Calu3 (cell line): ENCODE measurements at places on chromosomes 12 and 14.

DNA sequence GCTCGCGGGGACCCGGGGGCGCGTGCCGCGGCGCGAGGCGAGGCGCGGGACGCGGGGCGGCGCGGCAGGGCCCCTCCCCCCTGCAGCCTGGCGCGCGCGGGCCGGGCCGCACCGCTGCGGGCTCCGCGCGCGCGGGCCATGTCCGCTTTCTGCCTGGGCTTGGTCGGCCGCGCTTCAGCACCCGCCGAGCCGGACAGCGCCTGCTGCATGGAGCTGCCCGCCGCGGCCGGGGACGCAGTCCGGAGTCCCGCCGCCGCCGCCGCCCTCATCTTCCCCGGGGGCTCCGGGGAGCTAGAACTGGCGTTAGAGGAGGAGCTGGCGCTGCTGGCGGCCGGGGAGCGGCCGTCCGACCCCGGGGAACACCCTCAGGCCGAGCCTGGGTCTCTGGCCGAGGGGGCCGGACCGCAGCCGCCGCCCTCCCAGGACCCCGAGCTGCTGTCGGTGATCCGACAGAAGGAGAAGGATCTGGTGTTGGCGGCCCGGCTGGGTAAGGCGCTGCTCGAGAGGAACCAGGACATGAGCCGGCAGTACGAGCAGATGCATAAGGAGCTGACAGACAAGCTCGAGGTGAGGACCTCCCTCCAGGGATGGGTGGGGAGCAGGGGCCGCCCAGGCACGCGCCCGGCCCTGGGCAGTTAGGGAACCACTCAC, 820 bp downstream of the BICDL1 start:
- peak; percentile 93 for DNase-seq

GRCh38 chr14:61344437-61345150, 23.2 kb downstream of the PRKCH start:
- DNase-seq: no peak

- DNase-seq: no peak
Measured at GRCh38 chr12:132158677-132159554, 14.7 kb downstream of the NOC4L start.

DNA sequence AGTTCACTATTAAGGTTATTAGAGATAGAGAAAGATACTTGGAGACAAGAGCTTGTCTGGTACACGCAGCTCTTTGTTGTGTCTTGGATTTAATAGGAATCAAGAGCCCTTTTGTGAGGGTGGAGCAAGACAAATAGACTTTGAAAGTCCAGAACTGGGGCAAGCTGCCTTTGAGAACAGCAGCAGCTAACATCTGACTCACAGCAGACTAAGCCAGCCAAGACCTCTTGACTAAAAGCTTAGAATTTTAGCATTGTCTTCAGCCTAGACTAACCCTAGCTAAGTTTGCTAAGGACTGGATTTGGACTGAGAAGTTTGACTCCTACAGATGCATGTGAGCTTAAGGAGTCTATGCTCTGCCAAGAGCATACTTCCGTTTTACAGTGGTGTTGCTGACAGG, 201.9 kb upstream of the RBM19 start:
- DNase-seq: no peak

- no peak for DNase-seq
Measured at GRCh38 chr12:131249246-131250027, 295.7 kb downstream of the ADGRD1 start.

DNA sequence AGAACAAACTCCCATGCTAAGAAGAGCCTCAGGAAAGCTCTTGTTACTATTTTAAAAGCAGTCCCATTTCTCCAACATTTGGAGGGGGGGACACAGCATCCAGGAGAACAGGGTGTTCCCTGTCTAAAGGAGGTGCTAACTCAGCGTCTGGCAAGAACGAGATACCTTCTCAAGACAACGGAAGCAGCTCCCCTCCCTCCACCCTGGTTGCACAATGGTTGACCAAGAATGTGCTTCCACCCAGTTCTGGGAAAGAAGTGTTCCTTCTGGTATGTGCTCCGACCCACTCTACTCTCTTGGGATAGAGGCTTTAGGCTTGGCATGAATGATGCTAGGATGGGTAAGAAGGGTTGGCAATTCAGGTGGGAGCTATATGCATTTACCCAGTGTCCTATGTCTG, 1.5 kb upstream of the KRT6A start:
- DNase-seq: no peak

- DNase-seq: no peak
Measured at GRCh38 chr12:93128332-93128707, 199.2 kb upstream of the EEA1 start.

DNA sequence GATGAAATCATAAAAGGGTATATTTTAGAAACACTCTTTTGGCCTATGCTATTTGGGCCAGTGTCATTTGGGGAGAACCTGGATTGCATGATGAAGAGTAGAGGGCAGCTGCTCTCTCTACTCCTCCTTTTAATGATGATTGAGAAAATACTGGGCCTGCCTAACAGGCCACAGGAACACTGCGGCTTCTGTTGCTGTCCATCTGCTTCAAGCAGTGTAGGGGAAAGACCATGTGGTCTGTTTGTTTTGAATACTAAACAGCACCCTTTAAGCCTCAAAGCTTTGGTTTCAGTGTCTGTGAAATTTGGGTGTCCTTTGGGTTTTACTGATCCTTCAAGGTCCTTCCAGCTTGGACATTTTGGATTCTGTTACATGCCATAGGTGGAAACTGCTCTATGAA, 78.0 kb downstream of the TTC6 start:
- no peak for DNase-seq

DNA sequence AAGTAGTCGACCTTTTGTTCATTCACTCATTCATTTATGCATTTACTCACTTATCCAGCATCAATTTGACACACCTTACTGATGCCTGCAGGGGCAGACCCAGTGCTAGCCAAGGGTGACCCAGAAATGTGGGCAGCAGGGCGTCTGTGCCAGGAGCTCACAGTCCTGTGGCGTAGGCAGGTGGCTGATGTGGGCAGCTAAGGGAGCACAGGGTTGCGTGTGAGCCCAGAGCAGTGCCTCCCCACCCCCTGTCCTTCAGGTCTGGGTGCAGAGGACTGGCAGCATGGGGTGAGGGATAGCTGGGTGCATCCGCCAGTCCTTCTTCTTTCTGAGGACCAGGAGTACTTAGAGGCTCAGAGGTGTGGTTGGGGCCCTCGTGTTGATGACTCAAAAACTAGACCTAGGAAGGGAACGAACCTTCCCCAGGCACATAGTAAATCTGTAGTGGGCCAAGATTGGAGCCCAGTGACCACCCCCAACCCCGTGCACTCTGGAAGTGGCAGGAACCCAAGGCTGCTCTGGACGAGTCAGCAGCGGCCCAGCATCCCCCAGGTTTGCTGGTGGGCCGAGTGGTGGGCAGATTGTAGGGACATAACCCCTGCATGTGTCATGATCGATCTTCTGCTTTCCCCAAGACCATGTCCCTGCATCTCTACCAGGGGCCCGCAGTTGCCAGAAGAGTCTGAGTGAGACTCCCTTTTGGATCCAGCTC, 63.9 kb downstream of the BEGAIN start:
- DNase-seq: no peak

- no peak for DNase-seq
Measured at GRCh38 chr12:82930301-82930700, 243.6 kb downstream of the TMTC2 start.

- DNase-seq: no peak
Measured at GRCh38 chr14:33254861-33255395, 316.2 kb downstream of the NPAS3 start.

GRCh38 chr14:105497671-105498429, 6.8 kb downstream of the TEDC1 start:
- no peak for DNase-seq

DNA sequence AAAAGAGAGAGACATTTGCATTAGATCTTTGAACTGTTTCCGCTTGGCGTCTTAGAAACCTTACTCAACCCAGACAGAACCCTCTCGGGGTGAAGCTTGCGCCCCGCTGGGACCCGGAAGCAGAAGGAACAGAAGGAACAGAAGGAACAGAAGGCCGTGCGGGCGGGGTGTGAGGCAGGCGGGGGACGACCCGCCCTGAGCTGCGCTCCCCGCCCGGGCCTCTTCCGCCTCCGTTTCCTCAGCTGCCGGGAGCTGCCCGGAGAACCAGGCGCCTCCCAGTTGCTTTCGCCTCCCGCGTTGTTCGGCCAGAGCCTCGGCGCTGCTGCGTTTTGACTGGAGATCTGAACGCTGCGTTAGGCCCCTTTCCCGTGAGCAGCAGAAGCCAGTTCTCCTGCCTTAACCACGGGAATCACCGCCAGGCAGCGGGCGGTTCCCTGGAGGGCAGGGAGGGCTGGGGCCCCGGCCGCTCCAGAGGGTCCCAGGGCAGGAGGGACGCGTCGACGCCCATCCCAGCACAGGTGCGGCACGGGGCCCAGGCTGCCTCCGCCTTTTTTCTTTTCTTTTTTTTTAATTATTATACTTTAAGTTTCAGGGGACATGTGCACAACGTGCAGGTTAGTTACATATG, 19.3 kb upstream of the MMP17 start:
- DNase-seq: no peak

GRCh38 chr12:122872815-122873361, 23.0 kb downstream of the VPS37B start:
- DNase-seq: no peak

- no peak for DNase-seq
Measured at GRCh38 chr14:103007555-103007954, 49.8 kb downstream of the CDC42BPB start.

DNA sequence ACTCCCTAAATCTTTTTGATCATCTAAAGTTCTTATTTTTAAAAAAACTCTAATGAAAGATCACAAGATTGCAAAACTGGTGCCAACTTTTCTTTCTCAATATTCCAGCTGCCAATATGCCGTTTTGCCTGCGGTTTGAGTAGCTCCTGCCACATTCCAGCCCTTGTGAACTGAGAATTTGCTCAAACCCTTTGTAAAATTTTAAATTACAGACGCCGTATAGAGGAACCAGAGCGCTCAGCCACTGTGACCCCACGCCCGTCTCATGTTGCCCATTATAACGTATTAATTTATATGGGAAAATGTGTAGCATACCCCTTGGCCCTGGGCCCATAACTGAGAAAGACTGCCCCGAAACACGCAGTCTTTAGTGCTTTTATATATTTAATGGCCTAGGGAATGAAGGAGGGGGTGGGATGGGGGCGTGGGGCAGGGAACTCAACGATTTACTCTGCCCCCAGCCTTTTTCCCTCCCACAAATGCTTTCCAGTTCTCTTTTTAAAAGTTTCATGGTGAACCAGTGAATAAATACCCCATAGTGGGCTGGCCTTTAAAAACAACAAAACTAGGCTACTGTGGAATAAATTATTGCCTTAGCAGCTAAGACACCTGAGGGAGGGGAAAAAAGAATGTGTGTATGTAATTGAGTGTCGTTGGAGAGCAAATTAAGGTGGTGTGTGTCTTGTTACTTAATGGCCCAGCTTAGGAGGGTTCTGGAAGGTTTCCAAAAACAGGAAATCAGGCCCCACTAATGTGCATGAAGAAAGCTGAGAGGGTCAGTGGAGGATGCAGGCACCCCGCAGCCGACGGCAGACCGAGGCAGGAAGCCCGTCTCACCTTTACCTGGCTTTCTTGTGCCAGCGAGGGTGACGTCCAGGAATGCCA, 45.7 kb upstream of the RFLNA start:
- no peak for DNase-seq

- DNase-seq: no peak
Measured at GRCh38 chr14:55914771-55915170, 203.4 kb upstream of the PELI2 start.

DNA sequence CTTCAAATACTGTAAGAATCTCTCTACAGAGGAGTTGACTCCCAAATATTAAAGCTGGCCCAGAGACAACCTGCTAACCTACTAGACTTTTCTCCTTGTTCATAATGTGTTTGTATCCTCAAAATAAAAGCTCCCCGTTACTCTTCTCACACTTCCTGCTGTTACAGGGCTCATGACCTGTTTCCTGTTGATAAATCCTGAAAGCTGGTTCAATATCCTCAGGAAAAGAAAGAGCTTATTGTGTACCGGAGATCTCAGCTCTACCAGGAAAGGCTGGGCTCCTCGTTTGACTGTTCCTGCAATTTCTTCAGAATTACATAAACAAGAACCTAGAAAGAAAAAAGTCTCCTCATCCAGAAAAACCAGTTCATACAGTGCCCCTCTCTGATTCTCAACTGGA, 30.8 kb downstream of the CLEC1A start:
- peak; percentile 22 for DNase-seq

- no peak for DNase-seq
Measured at GRCh38 chr12:56521209-56521589, 421 bp upstream of the RBMS2 start.

- DNase-seq: no peak
Measured at GRCh38 chr12:44817687-44818086, 58.4 kb downstream of the NELL2 start.

DNA sequence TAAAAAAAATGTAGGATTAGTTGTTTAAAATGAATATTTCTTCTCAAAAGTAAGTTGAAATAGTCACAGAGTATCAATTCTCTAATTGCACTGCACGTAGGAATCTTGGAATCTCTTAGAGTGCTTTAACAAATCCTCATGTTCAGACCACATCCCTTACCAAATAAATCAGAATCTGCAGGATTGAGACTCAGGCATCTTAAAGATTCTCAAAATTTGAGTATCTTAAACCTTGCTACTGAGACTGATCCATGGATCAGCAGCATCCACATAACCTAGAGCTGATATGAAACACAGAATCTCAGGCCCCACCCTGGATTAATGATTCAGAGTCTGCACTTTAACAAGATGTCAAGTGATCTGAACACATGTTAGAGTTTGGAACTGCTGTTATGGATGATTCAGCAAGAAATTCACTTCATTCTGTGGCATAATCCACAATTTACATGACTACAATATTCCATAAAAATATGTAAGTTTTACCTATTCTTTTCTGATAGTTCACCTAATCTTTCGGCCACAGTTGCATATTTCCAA, 58.7 kb downstream of the ADAMTS20 start:
- DNase-seq: no peak
